ENCODE measurements at places on chromosomes 7 and 10.

DNA sequence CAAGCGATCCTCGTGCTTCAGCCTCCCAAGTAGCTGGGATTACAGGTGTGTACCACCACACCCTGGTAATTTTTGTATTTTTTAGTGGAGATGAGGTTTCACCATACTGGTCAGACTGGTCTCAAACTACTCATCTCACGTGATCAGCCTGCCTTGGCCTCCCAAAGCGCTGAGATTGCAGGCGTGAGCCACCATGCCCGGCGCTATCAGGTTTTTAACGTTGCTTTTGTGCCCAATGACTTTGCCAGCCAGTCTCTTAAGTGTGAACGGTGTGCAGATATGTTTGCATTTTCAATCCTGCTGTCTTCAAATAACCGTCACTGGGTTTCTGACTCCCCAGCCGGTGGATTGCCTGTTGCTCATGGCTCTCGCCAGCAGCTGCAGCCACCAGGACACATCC is 201.8 kb upstream of the PPP2R2D start:
- no peak for DNase-seq

DNA sequence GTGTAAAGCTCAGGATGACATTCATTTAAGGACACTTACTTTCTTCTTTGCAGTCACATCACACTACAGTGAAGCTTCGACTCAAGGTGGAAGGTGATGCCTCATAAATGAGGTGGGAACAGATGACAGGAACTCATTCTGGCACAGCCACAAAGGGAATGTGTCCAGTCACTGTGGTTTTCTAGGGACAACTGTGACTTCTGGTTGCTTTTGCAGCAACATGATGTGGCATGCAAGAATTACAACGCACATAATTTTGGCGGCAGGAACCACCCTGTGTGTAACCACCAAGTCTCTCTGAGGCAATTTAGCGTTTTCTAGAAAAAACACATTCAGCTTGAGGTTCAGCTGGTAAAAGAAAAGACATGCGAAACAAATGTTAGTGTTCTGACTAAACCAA is 32.0 kb upstream of the FERD3L start:
- no peak for DNase-seq

DNA sequence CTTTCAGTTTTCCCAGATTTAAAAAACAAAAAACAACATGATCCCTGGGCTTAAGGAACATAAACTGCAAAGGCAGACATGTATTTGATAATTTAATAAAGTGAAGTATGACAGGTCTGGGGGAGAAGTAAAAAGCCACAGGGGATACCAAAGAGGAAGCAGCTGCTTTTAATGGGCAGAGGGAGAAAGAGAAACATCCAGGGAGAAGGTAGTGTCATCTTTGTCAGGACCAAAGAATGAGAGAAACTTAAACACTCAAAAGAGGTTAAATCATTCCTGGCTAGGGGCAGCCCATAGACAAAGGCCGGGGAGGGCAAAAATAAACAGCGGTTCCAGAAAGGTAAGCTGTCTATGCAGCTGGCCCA is 94.5 kb downstream of the GRB10 start:
- no peak for DNase-seq

GRCh38 chr10:81959016-81959415 is 84.0 kb downstream of the NRG3 start:
- no peak for DNase-seq

- no peak for DNase-seq
Observed at GRCh38 chr10:131448883-131449282, 137.4 kb upstream of the TCERG1L start.

All from hematopoietic multipotent progenitor cell treated with erythropoietin and hydrocortisone succinate and interleukin-3 and kit ligand, for 15 days (in vitro differentiated cells).